ENCODE measurements at places on chromosomes 16 and 17.
A peak's percentile ranks its signal among the peaks of the same experiment; 100 is the strongest.

- H3K27me3 ChIP-seq = no peaks in the 10 kb centered on the region
- H3K36me3 ChIP-seq = no peaks in the 10 kb centered on the region
- no peak overlapping the region for H3K27ac ChIP-seq
- no peak overlapping the region for H3K4me3 ChIP-seq
- no peaks in the 10 kb centered on the region for H3K4me1 ChIP-seq
- no peak for DNase-seq
Observed at GRCh38 chr16:87149051-87149450, 168.1 kb downstream of the C16orf95 start.

DNA sequence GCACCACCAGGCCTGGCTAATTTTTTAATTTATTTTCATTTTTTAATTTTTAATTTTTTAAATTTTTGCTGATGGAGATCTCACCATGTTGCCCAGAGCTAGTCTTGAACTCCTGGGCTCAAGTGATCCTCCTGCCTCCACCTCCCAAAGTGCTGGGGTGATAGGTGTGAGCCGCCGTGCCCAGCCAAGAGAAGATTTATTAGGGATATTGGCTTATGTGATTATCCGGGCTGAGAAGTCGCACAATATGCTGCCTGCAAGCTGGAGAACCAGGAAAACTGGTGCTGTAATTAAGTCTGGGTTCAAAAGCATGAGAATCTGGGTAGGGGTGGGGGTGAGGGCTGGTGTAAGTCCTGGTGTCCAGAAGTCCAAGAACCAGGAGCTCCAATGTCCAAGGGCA, 2.5 kb upstream of the C16orf90 start:
- no peak overlapping the region for H3K27ac ChIP-seq
- H3K4me3 ChIP-seq = no peak overlapping the region
- no peaks in the 10 kb centered on the region for H3K36me3 ChIP-seq
- H3K4me1 ChIP-seq = no peaks in the 10 kb centered on the region

DNA sequence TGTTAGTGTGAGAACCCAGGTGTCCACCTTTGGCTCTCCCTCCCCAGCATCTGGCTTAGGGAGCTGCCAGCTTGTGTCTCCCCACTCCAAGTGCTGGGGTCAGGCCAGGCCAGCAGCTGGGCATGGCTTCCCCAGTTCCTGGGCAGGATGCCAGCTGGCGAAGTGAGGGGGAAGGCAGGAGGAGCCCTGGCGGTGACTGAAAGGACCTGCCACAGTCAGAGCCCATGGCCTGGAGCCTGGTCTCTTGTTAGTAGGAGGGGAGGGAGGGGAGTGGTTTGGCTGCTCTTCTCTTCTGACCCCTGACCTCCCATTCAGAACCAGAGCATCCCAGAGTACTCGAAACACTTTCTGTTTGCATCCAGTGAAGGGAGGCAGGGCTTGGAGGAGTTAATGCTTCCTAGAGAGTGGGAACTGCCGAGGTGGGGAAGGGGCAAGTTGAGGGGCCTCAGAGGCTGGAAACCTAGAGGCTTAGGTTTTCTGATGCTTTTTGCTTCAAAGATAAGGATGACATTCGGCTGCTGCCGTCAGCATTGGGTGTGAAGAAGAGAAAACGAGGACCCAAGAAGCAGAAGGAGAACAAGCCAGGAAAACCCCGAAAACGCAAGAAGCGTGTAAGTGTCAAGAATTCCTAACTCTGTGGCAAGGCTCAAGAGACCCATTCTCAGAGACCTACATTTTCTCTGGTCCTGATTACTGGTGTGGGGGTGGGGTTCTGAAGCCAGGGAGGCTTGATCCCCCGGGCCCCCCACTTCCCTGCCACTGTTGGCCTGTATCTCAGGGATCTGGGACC, 772 bp downstream of the CHD3 start:
- peaks cover 9% of the 10 kb centered on the region for H3K4me1 ChIP-seq
- peak; percentile 67 for DNase-seq
- no peak overlapping the region for H3K4me3 ChIP-seq
- H3K27me3 ChIP-seq = no peaks in the 10 kb centered on the region
- peak overlapping the region; percentile 89 for H3K27ac ChIP-seq
- peaks cover 6% of the 10 kb centered on the region for H3K36me3 ChIP-seq

GRCh38 chr16:31467151-31467773, 4.7 kb upstream of the TGFB1I1 start:
- H3K27me3 ChIP-seq = no peaks in the 10 kb centered on the region
- DNase-seq = no peak
- peaks cover 23% of the 10 kb centered on the region for H3K36me3 ChIP-seq
- H3K4me1 ChIP-seq = peaks cover 7% of the 10 kb centered on the region

DNA sequence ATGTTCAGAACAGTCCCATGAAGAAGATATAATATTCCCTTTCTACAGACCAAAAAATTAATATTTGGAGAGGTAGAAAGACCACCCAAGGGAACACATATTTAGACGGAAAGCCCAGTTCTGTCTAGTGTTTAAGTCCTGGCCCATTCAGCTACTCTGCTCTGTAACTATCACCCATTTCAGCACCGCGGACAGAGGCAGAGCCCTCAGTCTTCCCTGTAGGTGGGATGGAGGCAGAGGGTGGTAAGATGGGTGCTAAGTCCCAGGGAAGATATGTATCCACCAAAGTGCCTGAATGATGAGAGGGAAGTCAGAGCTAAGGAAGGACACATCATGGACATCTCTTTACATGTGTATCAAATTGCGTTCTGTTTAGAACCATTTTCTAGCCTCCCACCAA, 27.8 kb upstream of the C16orf78 start:
- no peaks in the 10 kb centered on the region for H3K36me3 ChIP-seq
- no peak overlapping the region for H3K4me3 ChIP-seq
- peaks cover 6% of the 10 kb centered on the region for H3K27me3 ChIP-seq
- H3K27ac ChIP-seq = no peak overlapping the region
- no peak for DNase-seq

DNA sequence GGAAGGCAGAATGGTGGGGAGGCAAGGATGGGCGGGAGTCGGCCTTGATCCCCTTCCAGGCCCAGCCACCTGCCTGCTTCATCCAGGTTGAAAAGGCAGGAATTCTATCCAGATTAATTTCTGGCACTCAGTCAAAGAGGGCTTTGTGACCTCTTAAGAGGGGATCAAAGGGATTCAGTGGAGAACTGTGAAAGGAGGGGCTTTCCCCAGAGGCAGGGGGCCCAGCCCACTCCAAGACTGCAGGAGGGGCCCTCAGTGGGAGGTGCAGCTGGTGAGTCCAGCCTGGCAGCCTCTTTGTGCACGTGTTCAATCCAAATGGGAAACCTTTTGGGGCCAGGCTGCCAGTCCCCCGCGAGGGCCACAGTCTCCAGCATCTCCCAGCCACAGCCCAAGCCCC, 148.5 kb upstream of the PLCG2 start:
- H3K27ac ChIP-seq = no peak overlapping the region
- H3K4me3 ChIP-seq = no peak overlapping the region
- no peaks in the 10 kb centered on the region for H3K36me3 ChIP-seq

DNA sequence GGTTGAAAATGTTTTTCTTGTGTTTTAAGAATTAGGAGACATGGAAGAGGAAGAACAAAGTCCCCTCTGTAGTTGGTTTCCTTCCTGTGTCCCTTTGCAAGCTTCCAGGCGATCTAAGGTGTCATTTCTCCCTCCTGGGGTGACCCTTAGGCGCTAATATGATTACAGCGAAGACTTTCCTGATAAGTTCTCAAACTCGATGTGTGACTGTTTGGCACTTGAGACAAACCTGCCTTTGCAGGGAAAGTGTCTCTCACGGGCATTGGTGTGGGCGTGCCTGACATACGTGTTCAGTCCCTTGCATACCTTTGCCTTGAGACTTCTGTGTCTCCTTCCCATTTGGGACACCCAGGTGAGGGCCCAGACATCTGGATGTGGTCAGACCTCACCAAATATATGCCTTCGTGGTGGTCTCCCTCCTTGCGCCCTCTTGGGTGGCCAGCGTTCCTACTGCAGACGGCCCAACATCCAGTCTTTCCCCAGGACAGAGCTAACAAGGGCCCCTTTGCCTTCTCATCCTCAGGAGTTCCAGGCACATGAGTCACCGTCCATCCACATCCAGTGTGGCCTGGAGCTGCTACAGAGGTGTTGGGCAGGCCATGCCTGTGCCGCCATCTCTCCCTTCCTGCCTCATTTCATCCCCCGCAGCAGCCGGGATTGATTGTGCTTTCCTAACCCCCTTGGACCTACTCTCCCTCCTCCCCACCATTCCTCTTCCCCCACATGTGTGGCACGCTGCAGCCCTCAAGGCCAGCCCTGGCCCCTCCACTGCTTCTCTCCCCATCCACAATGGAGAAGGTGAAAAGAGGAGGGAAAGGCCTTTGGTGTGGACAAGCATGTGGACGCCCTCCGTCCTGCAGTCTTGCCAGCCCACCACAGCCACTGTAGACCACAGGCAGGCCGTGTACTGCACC, 3.1 kb upstream of the JPT2 start:
- H3K27ac ChIP-seq = no peak overlapping the region
- DNase-seq = no peak
- H3K36me3 ChIP-seq = peaks cover 30% of the 10 kb centered on the region
- H3K4me3 ChIP-seq = no peak overlapping the region

DNA sequence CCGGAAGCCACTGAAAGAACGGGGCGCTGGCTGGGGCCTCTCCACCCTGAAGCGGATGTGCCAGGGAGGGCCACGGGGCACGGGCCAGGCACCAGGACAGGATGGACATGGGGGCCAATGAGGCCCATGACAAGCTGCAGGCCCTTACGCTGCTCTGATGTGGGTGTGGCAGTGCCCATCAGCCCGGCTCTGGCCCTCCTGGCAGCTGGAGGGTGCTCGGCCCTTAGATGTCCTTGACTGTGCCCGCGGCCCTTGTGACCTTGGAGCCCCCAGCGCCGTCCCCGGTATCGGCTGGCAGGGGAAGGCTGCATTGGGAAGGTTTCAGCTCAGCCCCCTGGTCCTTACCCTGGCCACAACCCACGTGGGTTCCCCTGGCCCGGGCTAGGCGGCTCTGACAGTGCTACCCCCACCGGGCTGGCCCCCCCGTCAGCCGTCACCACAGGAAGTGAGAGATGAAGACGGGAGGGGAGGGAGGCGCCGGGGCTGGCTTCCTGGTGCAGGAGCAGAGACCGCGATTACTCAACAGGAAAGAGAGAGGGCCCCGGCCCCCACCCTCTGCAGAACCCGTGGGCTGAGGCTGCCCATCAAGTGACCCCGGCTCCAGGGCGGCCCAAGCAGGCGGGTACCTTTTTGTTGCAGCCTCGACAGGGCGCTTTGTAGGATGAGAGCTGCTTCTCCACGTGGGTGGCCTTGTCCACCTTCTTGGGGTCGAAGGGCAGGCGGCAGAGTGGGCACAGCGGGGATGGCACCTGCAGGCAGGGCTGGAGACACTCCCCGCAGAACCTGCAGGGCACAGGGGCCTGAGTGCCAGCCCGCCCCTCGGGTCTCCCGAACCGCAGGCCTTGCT, 5.3 kb downstream of the RNF166 start:
- no peak overlapping the region for H3K4me3 ChIP-seq
- peaks cover 15% of the 10 kb centered on the region for H3K36me3 ChIP-seq
- peak; percentile 61 for DNase-seq
- peaks cover 11% of the 10 kb centered on the region for H3K4me1 ChIP-seq

- H3K4me3 ChIP-seq = no peak overlapping the region
- peaks cover 8% of the 10 kb centered on the region for H3K27me3 ChIP-seq
- H3K36me3 ChIP-seq = no peaks in the 10 kb centered on the region
- H3K27ac ChIP-seq = no peak overlapping the region
- DNase-seq = no peak
- H3K4me1 ChIP-seq = no peaks in the 10 kb centered on the region
Observed at GRCh38 chr17:12627781-12628451, 37.8 kb upstream of the MYOCD start.

Measured in liver (tissue), 10 donors.